HT-29 (cell line): ENCODE measurements at places on chromosomes 16 and 17. TPM values are rescaled to one million over a fixed set of nuclear protein-coding genes. Genes with fewer than 3 reads are reported as not detected.

The C16orf54 gene
- 0.05 and 0.36 TPM in 2 replicates for total RNA-seq

The GAA gene
- total RNA-seq, result 5.8 and 6.4 TPM in 2 replicates

The ENKD1 gene
- 52.6 and 58.8 TPM in 2 replicates for total RNA-seq

The SYT17 gene
- 0.38 and 0.57 TPM in 2 replicates for total RNA-seq

The IGFALS gene
- total RNA-seq, result 0.08 TPM in 1 of 2 replicates, not detected in the other

The RPH3AL gene
- 26.7 and 33.7 TPM in 2 replicates for total RNA-seq

The ABCA10 gene
- total RNA-seq, result 0.25 and 0.29 TPM in 2 replicates

The GNGT2 gene
- total RNA-seq, result not detected in 2 replicates

The ERAL1 gene
- 29.1 and 33.0 TPM in 2 replicates for total RNA-seq

The GLIS2 gene
- total RNA-seq, result 6.7 and 7.4 TPM in 2 replicates

The ACLY gene
- 185 and 194 TPM in 2 replicates for total RNA-seq

The ALDOA gene
- 1,983 and 2,051 TPM in 2 replicates for total RNA-seq

The SEC14L5 gene
- total RNA-seq, result 0.08 TPM in 1 of 2 replicates, not detected in the other

The HSD17B2 gene
- 39.0 and 40.8 TPM in 2 replicates for total RNA-seq

The NOD2 gene
- total RNA-seq, result not detected in 2 replicates
